Activated T-cell treated with anti-CD3 and anti-CD28 coated beads, Interleukin-2, amount 50 U/mL, for 72 hours (primary cell): ENCODE measurements at places on chromosomes 12 and 14. TPM values are rescaled to one million over a fixed set of nuclear protein-coding genes. Genes with fewer than 3 reads are reported as not detected.

GRCh38 chr12:62436164-62436503 is 30.5 kb upstream of the MON2 start:
- H3K4me3 ChIP-seq = peak overlapping the region; percentile 81
- no peak for DNase-seq
- peaks cover 1% of the 10 kb centered on the region for H3K36me3 ChIP-seq
- no peak overlapping the region for H3K27ac ChIP-seq
- H3K27me3 ChIP-seq = peaks cover 29% of the 10 kb centered on the region

Gene SLC2A13
- 5.8 TPM for total RNA-seq

GRCh38 chr12:10304161-10304574 is 3.5 kb upstream of the KLRD1 start:
- peaks cover 3% of the 10 kb centered on the region for H3K36me3 ChIP-seq
- H3K27ac ChIP-seq = peak overlapping the region; percentile 24
- H3K4me1 ChIP-seq = peaks cover 64% of the 10 kb centered on the region

GRCh38 chr12:104090685-104091084 is 26.4 kb downstream of the HCFC2 start:
- no peak overlapping the region for H3K4me3 ChIP-seq
- H3K36me3 ChIP-seq = no peaks in the 10 kb centered on the region
- no peaks in the 10 kb centered on the region for H3K27me3 ChIP-seq
- H3K27ac ChIP-seq = no peak overlapping the region
- DNase-seq = no peak

Gene CDH24
- 1.5 TPM for total RNA-seq
